ENCODE measurements at places on chromosomes 5 and 9.

DNA sequence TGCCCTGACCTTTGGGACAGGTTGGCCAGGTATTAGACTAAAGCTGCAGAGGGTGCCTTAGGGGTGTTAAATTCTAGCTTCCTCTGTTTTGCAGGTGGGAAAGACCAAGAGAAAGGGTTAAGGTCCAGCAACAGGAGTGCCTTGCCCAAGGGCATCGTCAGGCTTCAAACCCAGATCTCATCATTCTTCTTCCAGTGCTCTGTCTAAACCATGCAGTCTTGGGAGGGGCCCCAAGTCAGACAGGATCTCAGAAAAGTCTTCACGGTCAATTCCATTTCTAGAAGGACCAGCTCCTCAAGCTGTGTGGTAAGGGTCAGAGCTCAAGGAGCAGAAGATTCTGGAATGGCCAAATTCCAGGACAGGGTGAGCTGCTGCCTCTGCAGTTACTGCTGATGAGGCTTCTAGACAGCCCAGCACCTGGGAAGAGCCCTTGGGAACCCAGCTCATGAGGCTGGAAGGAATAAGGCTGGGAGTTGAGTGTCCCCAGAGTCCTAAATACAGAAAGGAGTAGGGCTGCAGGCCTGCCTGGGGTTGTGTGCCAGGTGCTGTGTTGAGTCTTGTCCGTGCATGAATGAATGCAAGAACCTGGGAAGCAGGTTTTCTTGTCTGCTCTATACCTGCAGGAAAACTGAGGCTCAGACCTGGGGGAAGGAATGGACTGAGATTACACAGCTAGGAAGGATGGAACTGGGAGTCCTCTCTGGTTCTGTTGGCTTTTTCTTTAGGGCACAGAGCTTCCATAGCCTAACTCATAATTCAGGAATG, 69.3 kb downstream of the WWC1 start:
- no peak for DNase-seq

DNA sequence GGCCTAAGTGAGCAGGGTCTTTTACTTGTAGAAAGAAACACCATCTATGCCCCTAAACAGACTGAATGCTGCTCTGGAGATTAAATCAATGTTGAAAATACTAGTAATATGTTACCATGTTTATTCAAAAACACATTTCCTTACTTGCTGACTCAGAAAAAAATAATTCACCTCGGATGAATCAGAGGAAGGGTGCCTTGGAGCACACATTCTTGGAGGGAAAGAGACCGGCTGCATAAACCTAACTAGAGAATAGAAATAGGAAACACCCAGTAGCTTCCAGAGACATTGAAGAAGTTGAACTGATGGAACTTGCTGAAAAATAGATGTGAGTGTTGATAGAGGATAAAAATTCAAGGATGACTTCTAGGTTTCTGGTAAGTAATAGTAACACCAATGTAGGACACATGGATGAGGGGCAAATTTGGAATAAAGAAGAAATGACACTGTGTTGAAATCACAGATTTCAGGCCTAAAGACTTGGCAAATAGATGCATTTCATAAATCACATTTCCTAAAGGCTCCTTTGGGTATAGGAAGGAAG, 76.9 kb upstream of the MINAR2 start:
- no peak for DNase-seq

DNA sequence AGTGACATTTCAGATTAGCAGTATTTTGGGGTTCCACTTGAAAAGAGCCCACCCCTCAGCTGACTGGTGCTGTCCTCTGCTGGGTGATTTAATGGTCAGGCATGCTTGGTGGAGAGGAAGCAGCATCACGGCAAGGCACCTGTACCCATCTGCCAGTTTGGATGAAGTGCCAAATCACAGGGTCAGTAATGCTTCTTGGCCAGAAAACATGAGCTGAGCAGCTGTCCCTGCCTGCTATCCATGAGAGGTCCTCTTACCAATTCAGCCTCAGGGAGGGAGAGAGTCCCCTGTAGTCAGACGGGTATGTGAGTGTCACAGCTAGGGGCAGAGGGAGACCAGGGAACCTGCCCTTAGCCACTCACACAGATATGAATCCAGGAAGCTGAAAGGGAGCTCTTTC, 137.9 kb downstream of the SEC61B start:
- DNase-seq, result no peak

- DNase-seq, result no peak
These were observed 323.6 kb downstream of the NTRK2 start for GRCh38 chr9:84993105-84993504.

DNA sequence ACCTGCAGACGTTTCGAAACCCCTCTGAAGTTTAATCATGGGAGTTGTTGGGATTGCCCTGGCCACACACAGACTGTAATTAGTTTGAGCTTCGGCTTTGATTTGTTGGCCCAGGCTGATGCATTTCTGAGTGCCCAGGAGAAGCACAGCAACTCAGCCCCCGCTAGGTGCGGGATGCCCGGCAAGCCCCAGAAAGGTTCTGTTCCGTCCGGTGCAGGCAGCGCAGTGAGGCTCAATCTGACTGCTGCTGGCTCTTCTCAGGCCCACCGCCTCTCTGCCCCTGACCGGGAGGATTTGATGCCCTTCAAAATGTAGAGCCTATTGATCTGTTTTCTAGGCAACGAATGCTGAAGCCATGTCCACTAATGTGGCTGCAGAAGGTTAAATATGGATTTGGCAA, 73.4 kb upstream of the TAF11L2 start:
- DNase-seq, result no peak

DNA sequence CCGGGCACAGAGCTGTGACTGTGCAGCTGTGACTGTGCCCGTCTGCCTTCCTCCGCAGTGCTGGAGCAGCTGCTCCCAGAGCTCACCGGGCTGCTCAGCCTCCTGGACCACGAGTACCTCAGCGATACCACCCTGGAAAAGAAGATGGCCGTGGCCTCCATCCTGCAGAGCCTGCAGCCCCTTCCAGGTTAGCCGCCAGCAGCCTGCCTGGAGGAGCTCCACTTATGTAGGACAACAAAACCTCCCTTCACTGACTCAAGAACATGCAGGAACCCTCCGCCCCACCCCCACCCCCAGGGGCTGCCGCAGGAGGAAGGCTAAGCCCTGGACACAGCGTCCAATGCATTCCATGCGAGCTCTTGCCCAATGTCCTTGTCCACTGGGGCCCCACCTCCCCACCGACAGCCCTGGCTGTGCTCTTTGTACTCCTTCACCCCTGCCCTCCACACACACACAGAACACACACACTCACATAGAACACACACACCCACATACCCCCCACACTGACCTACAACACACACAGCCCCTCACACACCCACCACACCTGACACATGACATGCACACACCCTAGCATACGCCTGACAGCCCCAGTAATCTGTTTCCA, 27.9 kb downstream of the AFAP1L1 start:
- no peak for DNase-seq

GRCh38 chr9:126696401-126697145, 82.8 kb downstream of the LMX1B start:
- DNase-seq, result no peak

- no peak for DNase-seq
These were observed 45.5 kb upstream of the SLC2A8 start for GRCh38 chr9:127351182-127352166.

DNA sequence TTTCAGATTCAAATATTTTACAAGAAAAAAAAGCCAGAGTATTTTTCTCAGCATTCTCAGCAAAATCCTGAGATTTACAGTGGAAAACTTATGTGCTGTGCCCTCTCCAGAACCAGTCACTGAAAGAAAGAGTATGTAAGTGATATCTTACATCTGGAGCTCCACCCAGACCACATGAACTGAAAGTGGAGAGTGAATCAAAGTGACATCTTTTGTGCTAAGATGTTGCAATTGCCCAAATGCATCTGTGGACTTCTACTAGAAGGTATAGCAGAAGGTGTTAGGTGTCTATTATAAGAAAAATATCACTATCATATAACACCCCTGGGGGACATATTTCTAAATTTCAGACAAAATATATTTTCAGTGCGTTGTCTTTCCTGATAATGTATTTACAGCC, 49.0 kb upstream of the RIC1 start:
- no peak for DNase-seq

- DNase-seq, result no peak
These were observed 13.0 kb downstream of the SUSD3 start for GRCh38 chr9:93071464-93071863.

- DNase-seq, result no peak
These were observed 124.9 kb downstream of the MRPS30 start for GRCh38 chr5:44933686-44934085.

DNA sequence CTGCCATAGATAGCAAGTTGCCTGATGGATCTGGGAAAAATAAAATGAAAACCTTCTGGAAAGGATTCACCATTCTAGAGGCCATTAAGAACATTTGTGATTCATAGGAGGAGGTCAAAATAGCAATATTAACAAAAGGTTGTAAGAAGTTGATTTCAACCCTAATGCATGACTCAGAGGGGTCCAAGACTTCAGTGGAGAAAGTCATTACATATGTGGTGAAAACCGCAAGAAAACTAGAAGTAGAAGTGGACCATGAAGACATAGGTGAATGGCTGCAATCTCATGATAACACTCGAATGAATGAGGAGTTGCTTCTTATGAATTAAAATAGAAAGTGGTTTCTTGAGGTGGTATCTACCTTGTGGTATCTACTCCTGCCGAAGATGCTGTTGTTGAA, 86.6 kb downstream of the GABRA1 start:
- no peak for DNase-seq

All from foreskin melanocyte (primary cell).